ENCODE measurements at places on chromosomes 3 and 15.

GRCh38 chr3:141049681-141050080 lies 1.5 kb upstream of the SPSB4 start:
- no peak for DNase-seq

GRCh38 chr15:85335193-85335942 lies 45.0 kb upstream of the AKAP13 start:
- no peak for DNase-seq

GRCh38 chr15:60373745-60374144 lies 24.0 kb downstream of the ANXA2 start:
- DNase-seq, result no peak

DNA sequence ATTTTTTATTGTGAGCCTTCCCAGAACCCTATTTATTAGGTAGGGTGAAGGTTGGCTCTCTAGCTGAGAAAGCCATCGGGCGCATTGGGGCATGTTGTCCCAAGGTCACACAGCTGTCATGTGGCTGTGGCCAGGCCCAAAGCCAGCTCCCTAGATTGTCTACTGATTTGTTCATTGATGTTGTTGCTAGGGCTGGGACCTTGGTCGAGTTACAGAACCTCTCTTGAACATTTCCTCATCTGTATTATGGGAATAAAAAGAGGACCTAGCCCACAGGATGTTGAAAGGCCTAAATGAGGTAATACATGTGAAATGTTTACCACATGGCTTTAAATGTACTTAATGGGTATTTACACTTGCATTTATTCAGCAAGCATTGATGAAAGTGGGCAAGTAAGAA lies 252.5 kb downstream of the SUCLG2 start:
- no peak for DNase-seq

DNA sequence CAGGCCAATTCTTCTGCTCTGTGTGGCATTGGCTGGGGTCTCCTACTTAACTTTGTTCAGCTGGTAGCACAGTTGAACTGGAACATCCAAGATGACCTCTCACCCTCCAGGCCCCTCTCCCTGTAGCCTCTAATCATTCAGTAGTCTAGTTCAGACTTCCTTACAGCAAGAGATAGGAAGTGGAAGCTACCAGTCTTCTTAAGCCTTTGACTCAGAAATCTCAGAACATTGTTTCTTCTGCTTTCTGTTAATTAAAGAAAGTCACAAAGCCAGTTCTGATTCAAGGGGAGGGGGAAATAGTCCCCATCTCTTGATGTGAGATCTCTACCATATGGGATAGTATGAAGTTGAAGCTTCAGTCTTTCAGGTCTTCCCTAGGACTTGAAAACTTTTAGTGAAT lies 18.8 kb upstream of the SACM1L start:
- no peak for DNase-seq

GRCh38 chr15:63765338-63765737 lies 68.4 kb downstream of the HERC1 start:
- DNase-seq, result no peak

DNA sequence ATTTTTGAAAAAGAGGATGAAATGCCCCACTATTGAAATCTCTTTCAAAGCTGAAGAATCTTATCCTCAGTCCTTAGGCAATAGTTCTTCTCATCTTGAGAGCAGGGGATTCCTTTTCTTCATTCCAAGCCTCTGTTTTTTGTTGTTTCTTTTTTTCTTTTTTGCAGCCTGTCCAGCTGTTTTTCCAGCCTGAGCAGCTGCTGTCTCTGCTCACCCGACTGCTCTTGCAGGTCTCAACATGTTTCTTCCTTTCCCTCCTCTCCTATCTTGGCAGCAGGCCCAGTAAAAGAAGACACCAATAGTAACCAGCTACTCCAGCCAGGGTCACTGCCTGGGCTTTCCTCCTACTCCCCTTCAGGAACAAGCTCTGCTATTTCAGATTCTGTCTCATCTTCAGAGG lies 23.8 kb downstream of the MEX3B start:
- no peak for DNase-seq

GRCh38 chr15:55654561-55655031 lies 66.5 kb upstream of the PYGO1 start:
- DNase-seq, result no peak

GRCh38 chr3:110343376-110343775 lies 728.2 kb upstream of the NECTIN3 start:
- DNase-seq, result no peak

DNA sequence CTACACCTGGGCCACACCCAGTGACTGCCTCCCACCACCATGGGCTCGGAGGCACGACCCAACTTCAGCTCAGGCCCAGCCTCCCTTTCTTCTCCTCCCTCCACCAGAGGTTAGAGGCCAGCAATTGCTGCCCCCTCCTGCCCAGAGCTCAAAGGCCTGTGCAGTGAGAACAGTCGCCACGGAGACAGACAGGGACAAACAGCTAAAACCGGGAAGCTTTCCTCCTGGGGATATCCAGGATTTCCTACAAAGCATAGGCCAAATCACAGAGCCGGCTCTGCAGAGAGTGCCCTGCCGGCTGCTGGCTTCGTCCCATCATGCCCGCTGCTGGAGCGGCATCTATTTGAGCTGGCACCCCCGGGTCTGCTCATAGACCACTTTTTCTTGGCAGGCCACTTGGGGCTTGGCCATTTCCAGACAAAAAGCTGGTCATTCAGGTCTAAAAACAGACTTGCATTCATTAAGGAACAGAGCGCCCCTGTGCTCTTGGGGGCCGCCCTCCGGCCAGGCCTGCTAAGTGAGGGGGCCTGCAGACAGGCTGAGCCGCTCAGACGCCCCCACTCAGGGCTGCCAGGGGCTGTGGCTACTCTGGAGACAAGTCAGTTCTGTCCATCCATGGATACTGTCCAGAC lies 17.5 kb downstream of the GRAMD2A start:
- DNase-seq, result no peak

GRCh38 chr15:32981536-32981935 lies 213.0 kb downstream of the FMN1 start:
- DNase-seq, result no peak

GRCh38 chr3:32186876-32187275 lies 51.6 kb upstream of the CMTM8 start:
- no peak for DNase-seq

GRCh38 chr3:162285259-162285658 lies 788.7 kb downstream of the OTOL1 start:
- no peak for DNase-seq

DNA sequence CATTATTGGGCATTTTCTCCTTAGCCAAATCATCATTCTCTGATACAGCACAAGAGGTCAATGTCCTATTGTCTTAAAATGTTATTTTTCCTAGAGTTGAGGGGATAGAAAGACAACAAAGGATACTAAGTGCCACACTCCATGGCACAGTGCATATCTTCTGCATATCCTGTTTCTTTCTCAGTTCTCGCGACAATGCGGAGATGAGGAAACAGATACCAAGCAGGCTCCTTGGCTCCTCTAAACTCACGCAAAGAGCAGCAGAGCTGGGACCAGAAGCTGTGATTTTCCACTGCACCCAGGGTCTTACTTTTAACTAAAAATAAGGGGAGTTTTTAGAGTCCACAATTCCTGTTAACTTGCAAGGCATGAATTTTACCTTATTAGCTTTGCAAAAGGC lies 10.5 kb upstream of the VGLL4 start:
- DNase-seq, result no peak

- DNase-seq, result no peak
Measured at GRCh38 chr3:156610154-156610553, 55.2 kb upstream of the SSR3 start.

- no peak for DNase-seq
Measured at GRCh38 chr3:51245867-51246266, 139.2 kb upstream of the MANF start.

DNA sequence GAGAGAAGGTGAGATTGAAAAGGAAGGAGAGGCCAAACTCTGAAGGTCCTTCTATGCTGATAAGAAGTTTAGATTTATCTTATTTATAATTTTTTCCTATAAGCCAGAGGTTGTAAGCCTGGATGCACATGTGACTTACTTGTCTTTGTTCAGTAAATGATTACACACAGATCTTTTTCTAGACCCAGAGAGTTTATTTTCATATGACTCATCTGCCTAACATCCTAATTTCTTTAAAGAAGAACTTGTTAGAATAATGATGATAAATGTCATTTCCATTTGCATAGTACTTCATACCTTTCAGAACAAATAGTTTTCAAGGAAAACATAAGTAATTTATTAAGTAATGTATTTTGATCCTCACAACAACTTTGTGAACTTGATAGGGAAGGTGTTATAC lies 434.8 kb upstream of the DPH6 start:
- no peak for DNase-seq

DNA sequence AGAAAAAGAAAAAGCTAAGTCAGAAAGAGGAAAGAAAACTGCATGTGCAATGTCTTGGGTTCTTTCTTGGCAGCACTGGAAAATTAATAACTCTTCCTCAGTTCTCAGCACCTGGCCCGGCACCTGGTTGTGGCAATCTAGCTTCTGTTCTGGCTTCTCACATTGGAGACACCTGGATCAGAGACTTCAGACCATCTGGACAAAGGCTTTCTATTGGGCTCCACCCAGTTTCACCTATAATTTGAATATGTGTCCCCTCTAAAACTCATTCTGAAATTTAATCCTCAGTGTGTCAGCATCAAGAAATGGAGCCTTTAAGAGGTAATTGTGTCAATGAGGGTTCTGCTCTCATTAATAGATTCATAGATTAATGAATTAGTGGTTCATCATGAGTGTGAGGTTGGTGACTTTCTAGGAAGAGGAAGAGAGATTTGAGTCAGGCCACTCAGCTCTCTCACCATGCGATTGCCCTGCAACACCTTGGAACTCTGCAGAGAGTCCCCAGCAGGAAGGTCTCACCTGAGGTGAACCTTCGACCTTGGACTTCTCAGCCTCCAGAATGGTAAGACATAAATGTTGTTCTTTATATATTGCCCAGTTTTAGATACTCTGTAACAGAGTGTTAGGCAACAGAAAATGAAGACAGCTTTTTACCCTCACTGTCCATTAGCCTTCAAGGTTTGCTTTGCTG lies 679.9 kb downstream of the NTRK3 start:
- no peak for DNase-seq
